Ovary (tissue), 10 donors: ENCODE measurements at places on chromosomes 12 and 14. TPM values are rescaled to one million over a fixed set of nuclear protein-coding genes. Genes with fewer than 3 reads are reported as not detected.

Gene RNASE7
- total RNA-seq: not detected

DNA sequence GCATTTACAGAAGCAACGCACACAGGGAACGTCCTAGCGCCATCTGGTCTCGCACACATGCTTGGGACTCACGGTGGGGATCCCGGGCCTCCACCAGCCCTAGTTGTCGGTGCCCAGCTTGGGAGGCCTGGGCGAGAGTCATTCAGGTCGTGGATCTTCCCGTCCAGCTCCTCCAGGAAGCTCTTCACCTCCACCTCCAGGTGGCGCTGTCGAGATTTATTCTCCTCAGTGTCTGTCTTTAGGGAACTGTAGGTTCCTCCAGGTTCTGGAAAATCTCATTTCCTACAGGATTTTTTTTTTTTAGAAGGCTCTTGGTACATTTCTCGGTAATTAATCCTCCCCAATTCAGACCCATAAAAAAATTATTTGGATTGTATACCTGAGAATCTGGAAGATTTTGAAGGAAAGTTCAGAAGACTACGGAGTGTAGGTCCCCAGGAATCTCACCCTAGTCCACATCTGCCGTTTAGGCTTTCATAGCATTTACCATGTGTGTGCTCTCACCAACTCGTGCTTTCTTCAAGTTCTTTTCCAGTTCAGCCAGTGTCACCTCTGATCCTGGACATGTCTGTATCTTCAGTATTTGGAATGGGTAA is 910.0 kb downstream of the TMEM121 start:
- DNase-seq: no peak

Gene GPRC5A
- total RNA-seq: 48.9 TPM

Gene KRT72
- total RNA-seq: not detected

DNA sequence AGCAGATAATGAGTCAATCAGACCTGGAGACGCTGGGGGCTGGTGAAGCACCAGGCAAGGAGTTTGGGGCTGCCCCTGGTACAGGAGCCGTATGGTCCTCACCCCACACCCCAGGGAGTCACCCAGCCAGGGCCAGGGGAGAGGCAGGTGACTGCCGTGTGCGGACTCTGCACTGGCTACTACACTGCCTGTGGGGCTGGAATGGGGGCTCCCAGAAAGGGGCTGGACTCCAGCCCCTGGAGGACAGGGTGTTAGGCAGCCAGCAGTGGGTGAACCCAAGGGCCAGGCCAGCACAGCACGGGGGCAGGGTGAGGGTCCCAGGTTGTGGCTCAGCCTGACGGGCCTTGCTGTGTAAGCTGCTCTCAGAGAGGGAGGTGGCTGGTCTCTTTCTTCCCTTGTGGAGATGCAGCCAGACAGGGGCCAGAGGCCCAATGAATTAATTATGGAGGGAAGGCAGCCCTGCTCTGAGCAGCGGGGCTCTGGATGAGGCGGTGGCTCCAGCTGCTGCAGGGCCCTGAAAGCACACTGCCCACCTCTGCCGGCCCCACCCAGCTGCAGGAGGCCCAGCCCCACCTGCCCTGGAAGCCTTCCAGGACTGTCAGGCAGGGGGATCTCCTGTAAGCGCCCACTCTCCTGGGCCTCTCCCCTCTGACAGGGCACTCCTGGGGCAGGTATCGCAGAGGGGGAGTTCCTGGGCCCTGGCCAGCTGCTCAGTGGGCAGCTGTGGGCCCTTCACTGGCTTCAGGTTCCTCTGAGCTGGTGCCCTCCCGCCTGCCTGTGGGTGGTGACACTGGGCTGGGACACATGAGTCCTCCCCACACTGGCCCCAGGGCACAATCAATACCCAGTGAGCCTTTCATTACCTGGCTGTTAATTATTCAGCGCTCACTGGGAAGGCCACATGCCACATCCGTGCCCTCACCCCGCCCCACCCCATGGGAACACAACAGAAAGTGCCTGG is 142.5 kb upstream of the C14orf180 start:
- no peak for DNase-seq

- DNase-seq: no peak
These were observed 35.4 kb downstream of the TM7SF3 start for GRCh38 chr12:26978801-26979200.

Gene RNASE3
- total RNA-seq: not detected

Gene AICDA
- not detected for total RNA-seq

DNA sequence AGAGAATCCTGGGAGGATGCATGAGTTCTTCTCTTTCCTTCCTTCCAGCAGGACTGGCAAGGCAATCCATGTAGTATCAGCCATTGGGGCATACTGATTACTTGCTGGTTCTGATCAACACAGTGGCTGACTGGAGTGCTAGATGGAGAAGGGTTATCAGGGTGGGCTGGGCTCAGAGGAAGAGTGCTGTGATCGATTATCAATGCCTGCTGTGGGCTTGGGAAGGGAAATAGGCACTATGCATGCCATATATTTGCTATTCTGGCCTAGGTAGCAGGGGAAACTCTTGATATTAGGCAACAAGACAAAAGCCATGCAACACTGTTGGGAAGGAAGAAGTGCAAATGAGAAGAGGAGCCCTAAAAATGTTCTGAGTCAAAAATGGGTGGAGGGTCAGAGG is 45.8 kb downstream of the HRK start:
- DNase-seq: no peak

- DNase-seq: no peak
These were observed 427 bp downstream of the SLC6A12 start for GRCh38 chr12:213527-213932.

DNA sequence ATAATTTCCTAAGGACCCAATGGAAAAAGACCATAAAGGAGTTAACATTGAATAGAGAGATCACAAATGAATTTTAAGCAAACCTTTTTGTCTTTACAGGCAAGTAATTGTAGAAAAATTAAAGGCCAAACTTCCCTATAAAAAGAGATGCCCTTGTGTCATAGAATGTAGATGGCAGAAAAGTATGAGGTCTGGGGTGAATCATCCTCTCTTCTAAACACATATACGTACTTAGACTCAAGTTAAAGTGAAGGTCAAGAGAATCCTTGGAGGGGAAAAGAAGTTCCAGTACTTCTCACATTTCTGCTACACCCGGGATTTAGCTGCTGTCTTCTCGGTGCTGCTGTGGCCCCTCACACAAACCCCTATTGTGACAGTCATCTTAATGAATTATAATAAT is 116.2 kb upstream of the ARID2 start:
- DNase-seq: no peak

DNA sequence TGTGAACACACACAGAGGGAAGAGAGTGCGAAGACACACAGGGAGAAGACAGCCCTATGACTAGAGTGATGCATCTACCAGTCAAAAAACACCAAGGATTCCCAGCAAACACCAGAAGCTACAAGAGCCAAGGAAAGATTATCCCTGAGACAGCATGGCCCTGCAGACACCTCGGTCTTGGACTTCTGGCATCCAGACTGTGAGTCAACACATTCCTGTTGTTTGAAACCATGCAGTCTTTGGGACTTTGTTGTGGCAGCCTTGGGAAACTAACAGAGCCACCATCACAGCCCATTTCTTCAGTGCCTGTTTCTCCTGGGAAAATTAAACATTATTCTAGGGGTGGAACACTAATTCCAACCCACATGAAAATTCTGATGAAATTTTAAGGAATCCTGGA is 220.6 kb downstream of the GXYLT1 start:
- DNase-seq: no peak

Gene TSPAN9
- 40.0 TPM for total RNA-seq

GRCh38 chr12:39357041-39357440 is 85.9 kb downstream of the KIF21A start:
- no peak for DNase-seq
